AG08395 (cell line): ENCODE measurements at places on chromosomes 1 and 21.
A peak's percentile ranks its signal among the peaks of the same experiment; 100 is the strongest.

DNA sequence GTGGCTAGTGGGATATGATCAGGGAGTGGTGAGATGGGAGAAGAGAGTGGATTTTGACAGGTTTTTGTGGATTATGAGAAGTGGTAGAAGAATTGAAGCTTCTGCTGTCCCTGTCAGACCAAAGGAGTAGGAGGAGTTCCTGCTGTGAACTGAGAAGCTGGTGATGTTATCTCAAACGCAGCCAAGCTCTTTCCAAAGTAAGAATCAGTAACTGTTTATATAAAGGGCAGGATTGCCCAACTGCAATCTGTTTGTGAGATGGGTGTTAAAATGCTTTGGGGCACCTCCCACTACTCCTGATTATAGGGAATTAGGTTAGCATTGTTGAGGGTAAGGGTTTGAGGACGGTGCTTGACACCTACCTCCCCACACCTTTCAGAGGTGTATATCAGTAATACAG, 60.5 kb upstream of the USP25 start:
- DNase-seq: no peak

GRCh38 chr1:11749203-11749689, 12.7 kb upstream of the C1orf167 start:
- DNase-seq: peak; percentile 70

GRCh38 chr1:63214553-63214952, 107.8 kb upstream of the FOXD3 start:
- no peak for DNase-seq

- no peak for DNase-seq
Observed at GRCh38 chr1:49229555-49229954, 452.9 kb upstream of the BEND5 start.

- no peak for DNase-seq
Observed at GRCh38 chr1:176522310-176522845, 59.4 kb downstream of the PAPPA2 start.

DNA sequence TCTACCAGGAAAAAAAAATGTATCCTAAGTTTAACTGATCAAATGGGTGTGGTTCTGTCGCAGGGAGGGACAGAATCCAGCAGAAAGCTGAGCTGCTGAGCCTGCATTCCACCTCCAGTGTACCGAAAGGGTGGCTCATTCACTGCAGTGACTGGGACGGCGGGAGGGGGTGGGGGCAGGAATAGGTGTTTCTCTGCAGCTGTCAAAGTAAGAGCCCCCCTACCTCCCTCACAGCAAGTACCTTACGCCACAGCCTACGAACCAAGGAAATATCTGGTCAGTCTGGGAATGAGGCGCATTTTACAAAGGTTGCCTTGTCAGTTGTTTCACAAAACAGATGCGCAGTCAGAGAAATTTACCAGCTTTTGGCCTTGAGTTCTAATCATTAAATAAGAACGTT, 1.7 kb downstream of the S100B start:
- DNase-seq: peak; percentile 29

- no peak for DNase-seq
Observed at GRCh38 chr1:20366056-20366462, 75.4 kb downstream of the VWA5B1 start.

DNA sequence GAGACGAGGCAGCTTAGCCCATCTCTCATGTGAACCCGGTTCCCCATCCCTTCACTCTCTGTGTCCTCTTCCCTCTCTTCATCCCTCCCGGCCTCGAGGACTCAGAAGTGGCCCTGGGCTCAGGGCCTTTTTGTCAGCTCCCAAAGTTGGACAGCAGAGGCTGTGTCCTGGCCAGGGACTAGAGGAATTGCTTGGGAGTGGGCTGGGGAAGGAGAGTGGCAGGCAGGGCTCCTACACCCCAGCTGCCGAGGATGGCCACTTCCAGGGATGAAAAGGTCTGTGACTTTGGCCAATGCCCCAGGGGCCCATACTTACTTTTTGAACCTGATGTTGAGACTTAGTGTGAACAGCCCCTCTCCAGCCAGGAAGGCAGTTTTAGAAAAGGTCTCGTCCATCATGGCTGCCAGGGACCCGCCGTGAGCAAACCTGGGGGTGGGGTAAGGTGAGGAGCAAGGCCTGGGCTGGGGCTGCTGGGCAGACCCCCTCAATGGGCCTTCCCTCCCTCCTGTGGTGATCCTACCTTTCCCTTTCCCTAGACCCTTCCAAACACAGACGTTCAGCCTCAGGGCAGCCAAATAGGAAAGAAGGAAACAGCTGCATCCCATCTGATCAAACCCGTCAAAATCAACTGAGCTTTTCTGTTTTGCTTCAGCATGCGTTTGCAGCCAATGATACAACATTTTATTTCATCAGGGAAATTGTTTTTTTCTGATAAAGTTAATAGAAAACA, 5.5 kb downstream of the THEM5 start:
- DNase-seq: no peak

DNA sequence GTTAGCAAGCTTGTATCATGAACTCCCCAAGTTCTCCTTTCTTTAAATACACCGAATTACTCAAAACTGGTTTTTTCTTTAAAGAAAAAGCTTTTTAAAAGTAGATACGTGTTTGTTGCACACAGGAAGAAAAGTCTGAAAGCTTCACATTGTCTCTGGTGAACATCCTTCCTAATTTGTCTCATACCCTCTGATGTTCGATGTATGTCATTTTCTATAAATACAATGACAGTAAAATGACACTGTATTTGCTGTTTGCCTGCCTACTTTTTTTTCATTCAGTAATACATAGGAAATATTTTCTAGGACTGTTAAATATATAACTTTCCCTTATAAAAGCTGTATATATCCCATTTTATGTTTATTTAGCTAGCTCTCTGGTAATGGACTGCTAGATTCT, 153.9 kb downstream of the GALNT2 start:
- DNase-seq: no peak

DNA sequence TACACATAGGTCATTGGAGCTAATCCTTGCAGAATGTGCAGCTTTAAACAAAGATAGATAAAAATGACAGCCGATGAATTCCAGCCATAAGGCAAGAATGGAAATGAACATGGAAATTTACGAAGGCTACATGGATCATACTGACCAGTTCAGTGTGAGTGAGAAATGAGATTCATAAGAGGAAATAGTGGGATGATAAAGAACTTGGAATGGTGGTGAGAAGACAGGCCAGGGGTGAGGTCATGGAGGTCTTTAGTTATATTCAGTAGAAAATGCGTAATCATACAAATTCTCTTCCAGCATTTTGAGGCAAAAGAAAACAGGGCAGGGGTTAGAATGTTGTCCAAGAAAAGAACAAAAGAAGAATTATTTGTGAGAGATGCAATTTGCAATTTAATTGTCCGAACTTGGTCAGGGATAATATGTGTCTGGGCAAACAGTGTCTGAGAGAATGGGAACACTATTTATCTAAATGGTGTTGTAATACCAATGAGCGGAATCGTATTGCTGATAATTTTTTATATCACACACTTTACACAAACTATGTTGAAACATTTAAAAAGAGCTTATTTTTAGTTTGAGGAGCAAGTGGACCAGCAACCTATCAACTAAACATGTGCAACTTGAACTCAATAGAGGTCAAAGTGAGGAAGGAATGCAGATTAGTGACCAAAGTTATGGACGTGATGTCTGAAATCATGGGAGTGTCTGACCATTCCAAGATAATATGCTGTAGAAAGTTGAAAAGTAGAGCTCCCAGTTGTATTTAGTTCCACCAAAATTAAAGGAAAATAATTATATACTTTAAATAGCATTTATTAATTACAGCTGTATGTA, 739.0 kb upstream of the NCAM2 start:
- no peak for DNase-seq

- peak; percentile 89 for DNase-seq
Observed at GRCh38 chr1:205438213-205439158, 16.6 kb upstream of the LEMD1 start.

DNA sequence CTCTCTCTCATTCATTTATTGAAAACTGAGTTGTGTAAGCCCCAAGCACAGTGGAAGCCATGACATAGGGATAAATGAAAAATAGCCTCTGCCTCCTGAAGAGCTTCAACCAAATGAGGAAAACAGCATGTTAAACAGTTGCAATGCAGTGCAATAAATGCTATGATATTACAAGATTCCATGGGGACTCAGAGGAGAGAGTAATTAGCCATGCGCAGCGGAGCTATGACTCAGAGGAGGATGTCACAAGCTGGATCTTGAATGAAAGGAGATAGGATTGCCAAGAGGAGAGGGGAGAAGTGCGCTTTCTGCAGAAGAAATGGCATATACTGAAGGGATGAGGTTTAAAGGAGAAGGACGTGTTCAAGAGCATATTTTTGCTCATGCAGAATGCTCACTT, 231.3 kb upstream of the PLXNA2 start:
- DNase-seq: no peak

DNA sequence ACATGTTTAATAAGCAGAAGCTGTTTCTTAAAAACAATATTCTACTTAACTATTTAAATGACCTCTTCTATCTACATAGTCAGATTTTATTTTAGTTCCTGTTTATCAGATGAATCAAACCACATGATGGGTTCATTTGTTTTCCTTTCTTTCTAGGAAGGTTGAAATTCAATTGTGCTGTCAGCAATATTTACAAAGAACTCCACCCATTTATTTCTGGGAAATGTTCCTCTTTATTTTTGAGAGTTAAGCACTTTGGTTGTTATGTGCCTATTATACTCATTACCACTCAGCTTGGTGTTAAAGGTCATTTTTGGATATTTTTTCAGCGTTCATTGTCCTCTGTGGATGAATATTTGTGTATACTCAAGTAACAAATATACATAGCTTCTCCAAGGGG, 84.9 kb downstream of the C4BPA start:
- DNase-seq: no peak

DNA sequence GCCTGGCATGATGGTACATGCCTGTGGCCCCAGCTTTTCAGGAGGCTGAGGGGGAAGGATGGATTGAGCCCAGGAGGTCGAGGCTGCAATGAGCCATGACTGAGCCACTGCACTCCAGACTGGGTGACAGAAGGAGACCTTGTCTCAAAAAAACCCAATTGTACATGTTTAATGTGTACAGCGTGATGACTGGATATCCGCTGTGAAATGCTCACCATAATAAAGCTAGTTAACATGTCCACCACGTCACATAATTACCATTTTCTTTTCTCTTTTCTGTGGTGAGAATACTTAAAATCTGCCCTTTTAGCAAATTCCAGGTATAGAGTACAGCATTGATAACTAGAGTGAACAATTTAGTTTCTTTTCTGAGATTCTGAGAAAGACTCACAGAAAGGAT, 24.0 kb downstream of the TMPRSS2 start:
- no peak for DNase-seq

GRCh38 chr1:6638226-6638625, 13.6 kb downstream of the THAP3 start:
- DNase-seq: peak; percentile 45

- peak; percentile 54 for DNase-seq
Observed at GRCh38 chr1:17258116-17258757, 9.3 kb downstream of the PADI3 start.

- DNase-seq: peak; percentile 88
Observed at GRCh38 chr1:40315239-40315794, 1.8 kb downstream of the COL9A2 start.

DNA sequence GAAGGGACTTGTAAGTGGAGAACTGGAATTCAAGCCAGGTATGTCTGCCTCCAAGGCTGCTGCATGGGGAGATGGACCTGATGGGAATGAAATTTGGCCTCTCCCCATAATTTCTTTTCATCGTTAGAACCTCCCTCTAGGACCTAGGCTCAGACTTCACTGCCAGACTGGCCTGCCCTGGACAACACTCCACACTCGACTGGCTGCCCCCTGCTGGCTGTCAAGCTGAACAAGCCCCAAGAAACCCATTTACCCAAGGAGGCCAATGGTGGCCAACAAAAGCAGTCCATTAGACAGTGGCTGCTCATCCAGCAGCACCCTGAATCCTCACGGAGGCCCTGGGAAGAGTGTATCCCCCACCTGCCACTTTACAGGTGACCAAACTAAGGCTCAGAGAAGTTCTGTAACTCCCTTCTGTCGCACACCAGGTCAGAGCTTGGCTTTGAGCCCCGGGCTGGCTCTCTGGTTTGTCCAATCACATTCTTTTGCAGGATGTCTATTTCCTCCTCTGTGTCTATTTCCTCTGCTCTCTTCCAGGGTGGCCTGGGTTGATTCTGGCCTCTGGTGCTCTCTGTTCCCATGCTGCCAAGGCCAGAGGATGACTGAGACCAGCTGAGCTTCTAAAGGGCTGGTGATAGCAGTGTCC, 3.8 kb downstream of the RNF186 start:
- DNase-seq: peak; percentile 55

GRCh38 chr1:40199126-40199525, 37.9 kb downstream of the RLF start:
- no peak for DNase-seq

GRCh38 chr1:94772230-94772641, 47.9 kb upstream of the SLC44A3 start:
- DNase-seq: no peak

GRCh38 chr1:44934791-44935190, 51.6 kb downstream of the EIF2B3 start:
- no peak for DNase-seq

DNA sequence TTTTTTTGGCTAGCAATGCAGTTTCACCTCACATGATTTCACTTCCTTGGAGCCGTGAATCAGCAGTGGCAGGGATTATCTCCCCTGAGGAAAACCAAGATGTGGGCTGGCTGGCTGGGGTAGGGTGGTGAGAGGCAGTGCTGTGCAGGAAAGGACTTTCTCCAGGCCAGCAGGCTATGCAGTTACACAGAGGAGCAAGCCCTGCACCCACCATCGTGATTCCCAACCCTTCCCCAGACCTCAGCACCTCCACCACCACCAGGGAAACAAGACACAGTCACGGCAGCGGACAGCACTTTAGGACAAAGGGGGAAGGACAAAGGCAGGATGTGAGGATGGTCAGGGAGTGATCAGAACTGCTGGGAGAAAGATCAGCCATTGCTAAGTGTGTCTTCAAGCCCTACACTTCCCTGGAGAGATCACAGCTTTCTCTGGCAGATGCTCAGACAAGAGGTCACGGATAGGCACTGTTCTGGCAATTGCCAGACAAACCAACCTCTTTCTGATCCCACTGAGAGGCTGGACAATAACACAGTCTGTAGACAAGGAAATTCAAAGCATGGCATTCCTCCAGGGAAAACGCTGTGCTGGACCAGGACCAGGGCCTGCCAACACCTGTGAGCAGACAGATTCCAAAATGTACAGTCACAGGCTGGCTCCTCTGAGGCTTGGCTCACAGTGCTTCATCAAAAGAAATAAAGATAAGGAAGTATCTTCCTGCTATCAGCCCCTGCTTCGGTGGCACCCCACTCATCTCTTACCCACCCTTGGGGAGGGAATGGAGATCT, 509.4 kb downstream of the SMYD3 start:
- DNase-seq: peak; percentile 12

DNA sequence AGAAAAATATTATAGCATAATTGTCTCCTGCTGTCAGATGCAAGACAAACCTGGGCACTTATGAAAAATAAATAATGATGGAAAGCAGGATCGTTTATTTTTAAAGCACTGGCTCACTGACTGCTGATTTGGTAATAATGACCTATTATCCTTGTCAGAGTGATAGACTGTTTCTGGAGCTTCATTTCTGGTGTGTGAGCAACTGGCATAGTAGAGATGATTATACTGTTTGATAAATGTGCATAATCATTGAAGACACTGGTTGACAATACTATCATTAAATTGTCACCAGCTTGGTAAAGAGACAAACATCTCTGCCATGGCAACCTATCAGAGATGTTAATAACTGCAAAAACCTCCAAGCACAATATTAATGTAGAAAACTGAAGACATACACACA, 179.9 kb upstream of the ZNF644 start:
- DNase-seq: no peak
